CD4-positive, alpha-beta T cell treated with Interleukin-4 for 1 hour (primary cell): ENCODE measurements at places on chromosomes 5 and 9.

DNA sequence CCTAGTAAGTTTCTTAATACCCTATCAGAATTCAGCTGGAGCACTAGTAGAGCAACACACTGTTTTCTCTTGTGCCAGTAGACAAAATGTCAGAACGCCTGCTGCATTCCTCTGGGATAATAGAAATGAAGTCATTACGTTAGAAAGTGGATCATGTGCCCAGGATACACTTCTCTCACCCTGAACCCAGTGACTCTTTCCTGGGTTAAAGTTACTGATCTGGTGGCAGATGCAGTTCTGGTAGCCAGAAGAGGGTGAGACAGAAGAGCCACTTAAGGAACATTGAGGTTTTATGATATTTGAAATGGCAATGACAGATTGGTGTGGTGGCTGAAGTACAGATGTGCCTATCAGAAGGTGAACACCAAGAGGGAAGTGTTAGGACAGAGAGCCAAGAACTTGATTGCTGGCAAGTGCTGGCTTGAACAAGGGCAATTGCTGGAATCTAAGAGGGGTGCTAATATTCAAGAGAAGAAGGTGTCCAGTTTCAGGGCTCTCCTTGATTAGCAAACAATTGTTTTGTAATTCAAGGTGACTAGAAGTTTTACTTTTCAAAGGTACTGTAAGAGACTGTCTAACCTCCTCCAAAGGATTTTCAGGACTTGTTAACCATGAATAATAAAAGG, 93.7 kb upstream of the ERBIN start:
- DNase-seq = no peak

DNA sequence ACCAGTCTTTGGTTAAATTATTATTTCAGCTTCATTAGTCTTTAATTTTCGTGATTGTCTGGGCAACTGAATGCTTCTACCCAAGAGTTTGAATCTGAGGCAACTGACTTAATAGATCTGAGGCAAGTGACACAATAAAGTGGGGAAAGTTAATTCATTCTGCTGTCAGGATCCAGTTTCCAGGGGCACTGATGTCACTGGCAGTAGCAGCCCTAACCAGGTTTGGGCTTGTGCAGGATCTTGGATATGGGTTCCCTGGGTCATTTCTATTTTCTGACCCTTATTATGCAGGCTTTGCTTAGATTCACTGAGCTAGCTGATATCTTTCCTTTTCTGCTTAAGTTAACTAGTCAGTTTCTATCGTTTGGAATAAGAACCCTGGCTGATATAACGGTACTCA, 9.6 kb downstream of the SREK1IP1 start:
- DNase-seq = no peak

GRCh38 chr5:110525762-110526161, 200.7 kb downstream of the TMEM232 start:
- DNase-seq = no peak

DNA sequence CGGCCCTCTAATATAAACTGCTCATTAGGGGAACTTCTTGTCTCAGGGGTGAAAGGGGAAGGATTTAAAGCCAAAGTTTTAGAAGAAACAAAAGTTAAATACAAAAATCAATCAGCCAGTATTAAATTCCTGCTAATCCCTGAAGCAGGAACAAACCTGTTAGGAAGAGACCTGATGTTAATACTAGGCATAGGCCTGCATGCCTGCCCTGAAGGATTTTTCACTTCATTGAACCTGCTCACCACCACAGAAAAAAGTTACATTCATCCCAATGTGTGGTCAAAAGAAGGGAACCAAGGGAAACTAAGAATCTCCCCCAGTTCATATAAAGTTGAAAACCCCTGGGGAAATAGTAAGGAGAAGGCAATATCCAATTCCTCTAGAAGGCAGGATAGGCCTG, 9.4 kb upstream of the RNF180 start:
- DNase-seq = no peak

DNA sequence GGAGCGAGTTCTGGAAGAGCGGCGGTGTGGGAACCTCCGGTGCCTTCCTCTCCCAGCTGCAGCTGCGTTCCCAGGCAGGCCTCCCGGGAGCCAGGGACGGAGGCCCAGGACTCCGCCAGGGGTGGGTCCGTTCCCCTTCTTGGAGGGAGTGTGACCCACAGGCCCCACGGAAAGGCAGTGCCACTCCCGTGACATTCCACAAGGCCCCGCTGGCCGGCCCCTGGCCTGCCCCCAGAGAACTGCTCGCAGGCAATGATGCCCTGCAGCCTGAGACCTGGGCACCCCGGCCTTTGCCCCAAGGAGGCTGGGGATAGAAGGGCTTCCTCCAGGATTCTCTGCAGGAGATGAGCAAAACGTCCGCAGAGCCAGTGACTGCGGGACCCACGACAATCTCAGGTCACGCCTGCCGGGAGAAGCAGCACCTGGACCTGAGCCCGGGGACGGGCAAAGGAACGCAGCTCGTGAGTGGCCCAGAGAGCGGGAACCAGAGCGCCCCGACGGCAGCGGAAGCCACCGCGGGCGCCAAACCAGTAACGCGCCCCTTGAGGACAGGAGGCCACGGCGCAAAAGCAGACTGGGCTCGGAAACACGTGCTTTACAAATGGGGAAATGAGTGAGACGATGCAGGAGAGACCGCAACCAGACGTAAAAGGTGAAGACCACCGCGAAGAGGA, 9.3 kb downstream of the OBP2B start:
- peak; percentile 53 for DNase-seq

- no peak for DNase-seq
Observed at GRCh38 chr5:111976705-111977435, 219.9 kb upstream of the NREP start.

- DNase-seq = no peak
Observed at GRCh38 chr5:80707645-80708044, 52.9 kb upstream of the DHFR start.

DNA sequence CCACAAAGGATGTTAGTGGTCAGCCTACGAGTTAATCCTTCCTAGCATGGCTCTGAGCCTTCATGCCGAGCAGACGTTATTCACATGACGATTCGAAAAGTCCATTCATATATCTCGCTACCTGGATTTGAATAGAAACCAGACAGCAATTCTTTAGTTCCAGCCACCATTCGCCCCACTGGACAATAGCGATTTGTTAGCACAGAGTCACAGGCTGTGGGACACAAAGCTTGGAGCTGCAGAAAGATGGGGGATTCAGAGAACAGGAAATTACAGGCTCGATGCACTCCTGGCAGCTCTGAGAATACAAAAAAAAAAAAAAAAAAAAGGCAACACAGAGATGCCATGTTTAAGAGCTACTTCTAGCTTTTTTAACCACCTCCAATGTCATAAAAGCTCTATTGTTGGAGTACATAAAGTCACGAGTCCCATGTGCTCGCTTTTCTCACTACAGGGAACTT, 110.7 kb downstream of the NR6A1 start:
- no peak for DNase-seq

DNA sequence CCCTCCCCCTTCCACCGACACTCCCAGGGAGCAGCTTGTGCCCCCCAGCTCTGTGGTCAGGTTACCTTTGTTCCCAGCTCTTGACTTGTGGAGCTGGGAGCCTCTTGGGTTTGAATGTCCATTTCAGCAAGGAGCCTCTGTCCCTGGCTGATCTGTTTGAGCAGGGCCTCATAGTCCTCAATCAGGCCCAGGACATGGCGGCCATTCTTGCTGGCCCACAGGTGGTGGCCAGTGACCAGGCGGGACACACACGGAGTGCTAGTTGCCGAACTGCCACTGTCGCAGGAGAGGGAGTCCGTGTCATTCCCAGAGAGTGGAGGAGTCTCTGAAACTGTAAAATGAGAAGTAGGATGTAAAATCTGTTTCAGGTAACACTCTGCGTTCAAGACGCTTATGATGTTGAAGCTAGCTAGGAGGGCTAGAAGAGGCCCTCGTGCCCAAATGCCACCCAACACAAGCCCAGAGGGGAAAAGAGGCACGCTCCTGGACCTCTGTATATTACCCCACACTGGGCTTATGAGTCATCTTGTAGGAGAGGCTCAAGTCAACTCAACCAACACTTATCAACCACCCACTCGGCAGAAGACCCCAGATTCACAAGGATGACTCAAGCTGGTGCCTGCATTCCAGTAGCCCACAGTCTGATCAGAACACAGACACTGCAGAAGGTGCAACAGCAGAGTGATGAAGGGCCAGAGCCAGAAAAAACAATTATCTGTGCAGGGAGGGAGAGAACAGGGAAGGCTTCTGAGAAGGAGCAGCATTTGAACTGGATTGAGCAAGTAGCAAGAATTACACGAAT, 177.0 kb downstream of the CDK5RAP2 start:
- DNase-seq = no peak

GRCh38 chr9:34540827-34541226, 18.0 kb upstream of the ENHO start:
- DNase-seq = no peak
